ENCODE measurements at places on chromosomes 16 and 17.

- no peak for DNase-seq
Measured at GRCh38 chr16:11258553-11259492, 2.8 kb upstream of the SOCS1 start.

GRCh38 chr17:12403881-12404398, 261.8 kb upstream of the MYOCD start:
- DNase-seq: no peak

DNA sequence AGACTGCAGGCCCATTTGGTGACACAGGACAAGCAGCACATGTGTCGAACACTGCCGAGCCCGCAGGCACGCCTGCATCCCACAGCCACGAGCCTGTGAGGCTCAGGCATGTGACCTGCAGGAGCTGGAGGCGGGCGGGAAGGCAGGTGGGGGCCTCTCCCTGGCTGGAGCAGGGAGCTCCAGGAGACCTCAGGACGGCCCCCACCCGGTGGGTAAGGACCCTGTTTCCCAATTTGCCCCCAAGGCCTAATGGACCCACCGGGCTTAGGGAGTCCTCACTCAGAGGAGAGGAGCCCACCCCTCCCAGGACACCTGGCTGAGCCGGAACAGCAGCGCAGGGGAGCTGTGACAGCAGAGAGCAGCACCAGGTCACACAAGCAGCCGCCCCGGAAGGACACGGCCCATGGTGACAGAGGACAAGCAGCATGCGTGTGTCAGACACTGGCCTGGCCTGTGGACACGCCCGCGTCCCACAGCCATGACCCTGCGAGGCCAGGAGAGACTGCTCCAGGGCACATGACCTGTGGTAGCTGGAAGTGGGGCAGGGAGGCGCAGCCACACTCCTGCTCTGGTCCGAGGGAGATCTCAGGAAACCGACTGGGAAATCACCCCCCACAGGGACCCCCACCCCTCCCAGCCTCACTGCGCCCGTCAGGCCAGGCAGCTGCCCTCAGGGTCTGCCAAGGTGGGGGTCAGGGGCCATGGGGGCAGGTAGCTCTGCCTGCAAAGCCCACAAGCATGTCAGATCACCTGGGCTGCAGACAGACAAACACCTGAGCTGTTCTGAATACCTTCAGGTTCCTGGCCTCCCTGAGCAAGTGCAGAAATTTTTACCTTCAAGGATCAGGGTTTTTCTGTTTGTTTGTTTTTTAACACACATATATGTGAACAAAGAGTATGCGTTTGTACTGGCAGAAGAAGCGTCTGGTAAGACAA, 2.4 kb downstream of the SPSB3 start:
- DNase-seq: no peak

- DNase-seq: no peak
Measured at GRCh38 chr16:720990-721764, at the start of gene ANTKMT. ANTKMT (plus strand) TSS chr16:721146; CDS start chr16:721275, 129 bp downstream.

DNA sequence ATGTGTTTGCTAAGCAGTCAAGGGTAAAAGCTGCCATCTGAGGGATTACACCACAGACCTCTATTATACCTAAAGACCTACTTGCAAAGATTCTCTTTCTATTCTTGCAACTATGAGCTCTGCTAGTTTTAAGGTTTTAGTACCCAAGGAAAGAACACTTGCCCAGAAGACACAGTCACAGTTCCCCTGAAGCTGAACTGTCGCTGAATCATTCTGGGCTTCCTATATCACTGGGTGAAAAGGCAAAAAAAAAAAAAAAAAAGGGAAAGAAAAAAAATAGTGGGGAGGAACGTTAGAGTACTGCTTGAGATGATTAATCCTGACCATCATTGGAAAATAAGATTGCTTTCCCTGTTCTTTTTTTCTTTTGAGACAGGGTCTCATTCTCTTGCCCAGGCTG, 37.9 kb downstream of the LYRM1 start:
- DNase-seq: no peak

- DNase-seq: no peak
Measured at GRCh38 chr16:11075163-11075562, 130.8 kb downstream of the CLEC16A start.

DNA sequence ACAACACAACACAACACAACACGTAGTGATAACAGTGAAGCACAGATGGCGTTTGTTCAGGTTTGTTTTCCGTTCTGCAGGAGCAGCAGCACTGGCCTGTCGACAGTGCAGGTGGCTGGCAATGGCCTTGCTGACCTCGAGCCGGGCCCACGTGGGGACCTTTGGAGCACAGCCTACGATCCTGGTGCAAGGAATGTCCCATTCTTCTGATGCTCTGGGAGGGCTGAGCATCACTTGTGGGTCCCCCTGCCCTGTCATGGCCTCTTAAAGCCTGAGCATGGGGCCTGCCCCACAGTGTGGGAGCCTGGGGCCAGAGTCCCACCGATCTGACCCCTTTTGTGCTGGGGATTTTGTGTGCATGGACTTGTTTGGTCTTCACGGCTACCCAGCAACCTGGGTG, 6.8 kb downstream of the MAP2K3 start:
- DNase-seq: no peak

DNA sequence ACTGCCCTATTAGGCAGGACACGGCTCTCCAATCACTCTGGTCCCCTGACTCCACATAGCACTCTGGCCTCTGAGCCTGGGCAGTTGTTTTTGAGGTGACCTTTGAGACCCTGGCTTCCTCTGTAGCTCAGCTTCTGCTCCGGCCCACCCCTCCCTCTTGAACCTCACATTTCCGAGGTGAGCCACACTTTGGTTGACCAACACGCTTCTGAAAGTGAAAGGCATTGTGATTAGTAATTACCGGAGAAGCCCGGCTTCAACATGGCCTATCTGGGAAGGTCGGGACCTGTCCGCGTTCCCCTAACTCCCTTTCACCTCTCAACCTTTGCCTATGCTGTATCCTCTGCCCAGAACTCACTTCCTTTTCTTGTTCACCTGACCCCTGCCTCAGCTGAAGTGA, 10.3 kb upstream of the ITGAX start:
- DNase-seq: no peak

DNA sequence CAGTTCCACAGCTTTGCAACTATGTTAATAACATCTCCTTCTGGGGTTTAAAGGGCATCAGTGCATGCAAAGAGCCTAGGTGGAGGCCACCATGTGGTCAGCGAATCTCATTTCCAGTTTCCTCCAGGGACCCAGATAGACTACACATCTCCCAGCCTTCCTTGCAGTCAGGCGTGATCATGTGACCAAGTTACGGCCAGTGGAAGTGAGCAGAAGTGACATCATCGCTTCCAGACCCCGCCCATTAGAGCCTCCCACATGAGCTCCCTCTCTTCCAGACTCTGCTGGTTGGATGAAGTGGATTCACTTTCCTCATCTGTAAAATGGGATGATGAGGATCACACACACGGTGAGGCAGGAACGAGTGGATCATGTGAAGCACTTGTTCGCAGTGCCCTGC, 27.4 kb upstream of the KDM8 start:
- no peak for DNase-seq

- peak; percentile 83 for DNase-seq
Measured at GRCh38 chr17:72373910-72374741, 253.3 kb downstream of the SOX9 start.

DNA sequence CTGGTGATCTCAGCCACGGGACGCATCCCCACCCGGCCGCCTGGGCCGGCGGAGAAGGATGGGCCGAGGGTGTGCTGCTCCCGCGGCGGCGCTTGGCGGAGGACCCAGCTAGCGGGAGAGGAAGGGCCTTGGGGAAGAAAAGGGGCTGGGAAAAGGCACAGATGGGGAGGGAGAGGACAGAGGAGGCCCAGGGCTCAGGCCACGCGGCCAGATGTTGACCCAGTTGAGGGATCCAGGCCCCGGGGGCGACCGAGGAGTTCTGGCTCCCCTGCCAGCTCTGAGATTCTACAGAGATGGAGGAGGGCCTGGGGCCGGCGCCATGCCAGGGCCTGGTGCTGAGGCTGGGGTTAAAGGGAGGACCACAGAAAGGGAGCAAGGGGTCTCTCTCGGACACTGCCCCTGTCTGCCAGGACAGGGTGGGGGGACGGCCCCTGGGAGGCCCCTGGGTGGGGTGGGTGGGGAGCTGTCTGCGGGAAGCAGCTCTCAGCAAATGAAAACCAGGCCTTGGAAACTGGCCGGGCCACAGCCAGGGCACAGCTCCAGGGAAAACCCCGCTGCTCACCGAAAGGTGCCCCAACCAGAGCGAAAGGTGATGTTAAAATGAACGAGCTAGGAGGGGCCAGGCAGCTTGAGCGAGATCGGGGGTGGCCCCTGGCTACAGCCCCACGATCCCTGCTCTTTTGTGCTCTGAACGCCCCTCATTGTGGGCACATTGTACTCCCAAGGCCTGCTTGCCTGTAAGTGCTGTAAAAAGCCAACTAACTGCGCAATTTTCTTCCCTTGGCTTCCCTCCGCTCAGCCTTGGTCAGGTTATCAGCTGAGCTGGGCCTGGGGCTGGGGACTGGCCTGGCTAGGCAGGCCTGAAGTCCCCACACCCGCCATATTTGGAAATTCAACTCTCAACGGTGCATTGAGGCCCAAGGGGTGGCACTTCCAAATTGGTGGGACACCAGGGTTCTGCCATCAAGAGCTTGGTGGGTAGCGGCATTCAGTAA, 191.4 kb downstream of the ZNF423 start:
- no peak for DNase-seq

DNA sequence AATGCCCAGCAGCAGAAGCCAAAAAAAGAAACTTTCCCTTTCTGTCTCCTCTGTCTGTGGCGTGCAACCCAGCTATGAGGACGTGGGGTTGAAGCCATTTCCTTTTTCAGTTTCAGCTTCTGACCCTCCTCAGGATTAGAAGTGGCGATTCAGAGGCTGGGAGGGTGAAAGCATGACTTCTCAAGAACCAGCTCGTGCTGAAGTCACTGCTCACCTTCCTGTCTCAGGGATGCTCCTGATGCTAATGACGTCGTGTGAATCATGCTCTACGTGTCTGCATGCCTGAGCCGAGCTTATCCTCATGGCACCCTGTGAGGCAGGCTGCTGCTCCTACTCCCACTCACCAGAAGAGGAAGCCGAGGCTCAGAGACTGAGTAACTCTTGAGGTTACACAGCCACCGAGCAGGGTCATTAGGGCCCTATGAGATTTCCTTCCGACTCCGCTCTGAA, 5.7 kb upstream of the LPO start:
- no peak for DNase-seq

- DNase-seq: no peak
Measured at GRCh38 chr16:71927787-71928186, 32.5 kb downstream of the IST1 start.

GRCh38 chr17:66476014-66476413, 173.6 kb downstream of the PRKCA start:
- DNase-seq: no peak

- no peak for DNase-seq
Measured at GRCh38 chr17:66228887-66229782, at the start of gene APOH. APOH (minus strand) TSS chr17:66229415; CDS start chr17:66229379, 36 bp downstream.

Measured in cerebellar nuclear complex (tissue), 1 donor.